ENCODE measurements at places on chromosomes 1 and 21.

DNA sequence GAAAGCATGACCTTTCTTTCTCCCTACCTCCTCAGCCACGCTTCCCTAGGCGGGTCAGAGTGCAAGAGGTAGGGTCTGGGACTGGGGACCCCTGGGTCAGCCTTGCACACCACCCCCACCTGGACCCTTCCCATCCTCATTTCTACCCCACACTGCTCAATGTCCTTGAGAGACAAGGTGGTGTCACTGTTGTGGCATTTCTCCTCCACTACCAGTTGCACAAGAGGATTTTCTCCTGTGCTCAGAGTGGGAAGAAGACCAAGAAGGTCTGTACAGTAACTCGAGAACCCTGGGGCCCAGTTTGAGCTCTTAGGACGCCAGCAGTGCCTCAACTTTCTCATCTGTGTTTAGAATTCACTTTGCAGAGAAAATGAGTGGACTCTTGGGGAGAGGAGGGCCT, 49.4 kb upstream of the CD34 start:
- DNase-seq: no peak

GRCh38 chr1:87121711-87122163, 206.9 kb upstream of the LMO4 start:
- DNase-seq: no peak

- no peak for DNase-seq
Observed at GRCh38 chr21:26888256-26888655, 43.0 kb upstream of the ADAMTS1 start.

DNA sequence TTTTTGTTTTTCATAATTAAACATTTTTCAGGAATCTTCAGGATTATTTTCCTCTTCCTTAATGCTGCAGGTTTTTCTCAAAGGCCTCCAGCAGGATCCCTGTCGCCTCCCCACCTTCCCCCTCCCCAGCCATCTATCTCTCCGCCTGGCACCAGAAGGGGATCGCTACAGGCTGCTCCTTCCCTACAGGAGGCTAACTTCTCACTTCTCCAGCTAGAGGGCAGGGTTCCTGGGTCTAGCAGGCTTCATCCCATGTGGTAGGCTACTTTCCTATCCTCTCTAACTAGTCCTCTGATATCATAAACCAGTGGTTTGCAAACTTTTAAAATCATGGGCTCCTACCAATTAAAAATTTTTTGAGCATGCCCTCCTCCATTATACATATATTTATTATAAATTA, 104.1 kb downstream of the KCNN3 start:
- peak; percentile 56 for DNase-seq

- no peak for DNase-seq
Observed at GRCh38 chr1:158945061-158945460, 13.7 kb downstream of the PYHIN1 start.

DNA sequence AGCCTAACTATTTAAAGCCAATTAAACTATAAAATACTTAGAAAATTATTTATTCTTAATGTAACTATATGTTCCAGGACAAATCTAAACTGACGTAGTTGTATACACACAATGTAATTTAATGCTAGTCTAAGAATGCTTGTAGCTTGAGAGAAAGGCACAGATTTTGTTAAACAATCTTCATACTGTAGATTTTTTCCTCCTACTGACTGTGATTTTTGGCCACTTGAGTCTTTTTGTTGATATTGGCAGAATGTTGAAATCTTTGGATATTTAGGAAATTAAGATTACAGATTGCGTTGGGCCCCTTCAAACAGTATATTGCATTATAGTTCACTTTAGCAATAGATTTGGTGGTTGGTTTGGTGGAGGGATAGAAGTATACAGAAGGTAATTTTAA, 40.5 kb downstream of the ATF3 start:
- DNase-seq: no peak

- no peak for DNase-seq
Observed at GRCh38 chr1:19695772-19696171, 31.1 kb downstream of the HTR6 start.

DNA sequence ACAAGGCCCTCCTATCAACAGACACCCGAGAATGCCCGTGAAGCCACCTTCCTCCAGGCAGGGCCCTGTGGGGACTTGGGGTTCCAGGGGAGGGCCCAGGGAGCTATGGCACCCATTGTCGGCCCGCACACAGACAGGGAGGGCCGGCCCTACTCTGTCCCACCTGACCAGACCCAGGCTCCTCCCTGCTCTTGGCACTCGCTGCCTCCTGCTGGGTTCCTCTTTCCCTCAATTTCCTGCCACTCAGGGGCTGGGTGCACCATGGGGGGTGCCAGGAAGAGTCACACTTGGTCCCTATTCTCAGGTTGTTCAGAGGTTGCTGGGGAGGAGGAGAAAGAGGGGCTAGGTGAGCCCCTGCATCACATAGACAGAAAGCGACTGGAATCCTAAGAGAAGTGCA, 8.0 kb upstream of the OXCT2 start:
- DNase-seq: no peak

- no peak for DNase-seq
Observed at GRCh38 chr1:172588296-172589291, 55.6 kb downstream of the SUCO start.

GRCh38 chr1:40303051-40303771, 13.9 kb downstream of the COL9A2 start:
- no peak for DNase-seq

Measured in NCI-H460 (cell line).